ENCODE measurements at places on chromosomes 2 and 18.
A peak's percentile ranks its signal among the peaks of the same experiment; 100 is the strongest.

GRCh38 chr2:147438882-147439281 lies 405.9 kb upstream of the ACVR2A start:
- DNase-seq = no peak

DNA sequence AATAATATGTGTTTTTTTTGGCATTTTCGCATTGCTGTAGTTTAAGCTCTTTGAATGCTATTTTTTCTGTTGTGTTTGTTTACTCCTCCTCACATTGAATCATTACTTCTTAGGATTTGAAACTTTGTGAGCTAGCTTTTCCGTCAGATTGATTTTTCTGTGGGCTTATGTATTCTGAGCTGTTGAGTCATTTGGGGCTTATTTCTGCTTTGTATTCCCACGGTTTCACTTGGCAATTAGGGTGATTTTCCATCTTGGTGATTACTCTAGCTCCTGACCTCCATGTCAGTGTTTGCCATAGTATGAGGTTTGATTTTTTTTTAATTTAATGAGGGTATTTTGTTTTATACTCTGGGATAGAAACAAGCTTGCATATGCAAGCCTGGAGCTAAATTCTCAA lies 200.0 kb downstream of the CCDC102B start:
- no peak for DNase-seq

DNA sequence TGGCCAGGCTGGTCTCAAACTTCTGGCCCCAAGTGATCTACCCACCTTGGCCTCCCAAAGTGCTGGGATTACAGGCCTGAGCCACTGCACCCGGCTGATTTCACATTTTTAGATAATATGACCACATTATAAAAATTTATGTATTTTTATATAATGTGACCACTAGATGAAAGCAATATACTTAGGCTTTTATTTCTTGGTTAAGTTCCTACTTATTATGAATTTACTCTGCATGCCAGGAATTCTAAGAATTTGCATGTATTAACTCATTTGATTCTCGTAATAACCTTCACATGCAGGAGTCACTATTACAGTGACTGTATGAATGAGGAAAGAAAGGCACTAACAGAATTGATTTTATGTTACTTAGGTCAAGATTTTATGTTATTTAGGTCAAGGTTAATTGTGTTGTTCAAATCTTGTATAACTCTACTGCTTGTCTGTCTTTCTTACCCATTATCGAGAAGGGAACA lies 25.6 kb upstream of the CASP8 start:
- DNase-seq = no peak

DNA sequence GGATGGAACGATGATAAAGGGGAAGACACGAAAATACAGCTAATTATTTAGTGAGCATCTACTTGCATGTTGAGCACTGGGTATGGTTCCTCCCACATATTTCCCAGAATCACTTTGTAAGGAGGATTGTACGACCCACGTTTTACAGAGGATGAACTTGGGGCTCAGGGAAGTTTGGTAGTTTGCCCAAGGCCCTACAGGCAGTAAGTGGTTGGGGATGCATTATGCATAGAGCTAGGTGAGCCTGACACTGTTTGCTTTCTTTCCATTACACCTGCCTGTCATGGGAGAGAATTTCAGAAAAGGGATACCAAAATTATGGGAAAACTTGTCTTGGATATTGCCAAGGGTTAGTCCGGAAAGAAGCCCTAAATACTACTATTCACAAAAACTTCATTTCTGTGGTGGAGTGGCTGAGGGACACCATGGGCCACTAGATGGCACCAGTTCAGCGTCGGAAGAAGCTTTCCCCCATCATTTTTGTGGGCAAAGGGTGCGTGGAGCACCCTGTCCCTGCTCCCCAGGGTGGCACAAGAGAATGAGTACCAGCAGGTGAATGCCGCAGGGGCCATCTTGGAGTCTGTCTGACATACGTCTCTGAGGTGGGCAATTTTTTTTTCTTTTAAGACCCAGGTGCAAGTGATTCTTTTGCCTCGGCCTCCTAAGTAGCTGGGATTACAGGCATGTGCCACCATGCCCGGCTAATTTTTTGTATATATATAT lies 23.5 kb upstream of the C18orf32 start:
- DNase-seq = peak; percentile 23

GRCh38 chr2:200033929-200034328 lies 78.5 kb downstream of the MAIP1 start:
- no peak for DNase-seq
